Activated T-cell treated with anti-CD3 and anti-CD28 coated beads, Interleukin-2, amount 50 U/mL, for 24 hours (primary cell): ENCODE measurements at places on chromosomes 12 and 14.

- DNase-seq = no peak
Observed at GRCh38 chr14:74685056-74685455, 27.8 kb downstream of the AREL1 start.

DNA sequence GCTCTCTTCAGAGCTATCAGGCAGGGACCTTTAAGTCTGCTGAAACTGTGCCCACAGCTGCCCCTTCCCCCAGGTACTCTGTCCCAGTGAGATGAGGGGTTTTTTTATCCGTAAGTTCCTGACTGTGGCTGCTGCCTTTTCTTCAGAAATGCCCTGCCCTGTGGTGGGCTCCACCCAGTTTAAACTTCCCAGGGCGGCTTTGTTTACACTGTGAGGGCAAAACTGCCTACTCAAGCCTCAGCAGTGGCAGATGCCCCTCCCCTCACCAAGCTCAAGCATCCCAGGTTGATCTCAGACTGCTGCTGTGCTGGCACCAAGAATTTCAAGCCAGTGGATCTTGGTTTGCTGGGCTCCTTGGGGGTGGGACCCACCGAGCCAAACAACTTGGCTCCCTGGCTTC, 46.9 kb upstream of the SLC16A7 start:
- no peak for DNase-seq

GRCh38 chr12:102439426-102440405, 40.6 kb downstream of the IGF1 start:
- no peak for DNase-seq

- no peak for DNase-seq
Observed at GRCh38 chr14:56562883-56563282, 16.7 kb upstream of the TMEM260 start.

GRCh38 chr12:91381309-91381804, 198.7 kb upstream of the DCN start:
- DNase-seq = no peak

DNA sequence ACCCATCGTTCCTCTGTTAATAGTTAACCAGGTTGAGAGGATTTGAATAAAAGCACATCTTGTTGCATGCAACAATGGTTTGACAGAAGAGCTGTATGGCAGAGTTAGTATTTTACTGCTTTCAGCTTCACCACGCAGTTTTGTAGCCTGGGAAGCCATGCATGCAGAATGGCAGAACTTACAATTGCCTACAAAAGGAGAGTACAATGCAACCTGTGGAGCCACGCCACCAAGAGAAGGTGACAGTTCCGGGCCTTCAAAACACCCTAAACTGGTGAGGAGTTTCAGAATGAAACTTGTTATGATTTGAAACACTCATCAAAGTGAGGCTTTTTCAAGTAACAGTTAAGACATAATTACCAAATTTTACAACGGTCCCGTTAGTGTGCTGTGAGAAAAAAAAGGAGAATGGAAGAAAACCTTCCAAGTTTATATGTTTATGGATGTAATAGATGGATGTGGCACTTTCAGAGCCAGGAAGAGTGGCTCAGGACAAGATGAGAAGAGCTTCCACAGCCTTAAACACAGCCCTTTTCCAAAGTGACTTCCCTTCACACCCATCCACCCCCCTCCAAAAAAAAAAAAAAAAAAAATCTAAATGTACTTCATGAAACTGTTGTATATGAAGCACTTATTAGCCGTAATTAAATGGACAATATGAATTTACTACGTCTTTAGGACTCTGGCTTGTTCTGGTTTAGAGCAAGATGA, 158.7 kb downstream of the EGLN3 start:
- DNase-seq = no peak

DNA sequence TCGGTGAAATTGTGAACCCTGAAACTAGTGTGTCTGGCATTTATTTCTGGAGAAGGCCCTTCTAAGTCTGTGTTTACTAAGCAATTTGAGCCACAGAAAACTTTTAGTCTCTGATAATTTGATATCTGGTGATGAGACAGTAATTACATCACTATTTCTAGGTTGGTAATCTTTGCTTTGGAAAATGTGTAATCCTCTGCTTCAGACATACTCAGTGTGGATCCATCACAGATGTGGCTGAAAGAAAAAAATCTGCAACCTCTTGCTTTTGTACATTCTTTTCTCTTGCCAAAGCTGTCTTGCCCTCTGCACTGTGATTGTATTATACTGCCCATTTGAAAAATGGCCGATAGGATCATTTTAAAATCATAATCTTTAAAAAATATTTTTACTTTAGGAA, 78.1 kb downstream of the PELI2 start:
- DNase-seq = no peak

DNA sequence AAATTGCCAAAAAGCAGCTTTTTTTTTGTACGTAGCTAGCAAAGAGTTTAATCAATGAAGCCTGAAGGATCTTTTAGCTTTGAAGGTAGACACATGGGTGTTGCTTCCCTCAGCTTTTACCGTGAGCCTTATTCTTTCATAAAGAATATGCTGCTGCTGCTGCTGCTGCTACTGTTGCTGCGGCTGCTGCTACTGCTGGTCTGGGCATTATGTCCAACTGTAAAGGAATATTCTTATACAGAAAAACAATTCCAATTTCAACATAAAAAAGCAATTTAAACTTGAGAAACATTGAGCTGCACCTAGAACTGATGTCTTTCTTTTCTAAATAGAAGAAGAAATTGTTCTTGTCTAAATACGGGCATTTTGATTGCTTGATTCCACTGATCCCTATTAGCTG, 38.9 kb upstream of the PPP1R12A start:
- DNase-seq = no peak

DNA sequence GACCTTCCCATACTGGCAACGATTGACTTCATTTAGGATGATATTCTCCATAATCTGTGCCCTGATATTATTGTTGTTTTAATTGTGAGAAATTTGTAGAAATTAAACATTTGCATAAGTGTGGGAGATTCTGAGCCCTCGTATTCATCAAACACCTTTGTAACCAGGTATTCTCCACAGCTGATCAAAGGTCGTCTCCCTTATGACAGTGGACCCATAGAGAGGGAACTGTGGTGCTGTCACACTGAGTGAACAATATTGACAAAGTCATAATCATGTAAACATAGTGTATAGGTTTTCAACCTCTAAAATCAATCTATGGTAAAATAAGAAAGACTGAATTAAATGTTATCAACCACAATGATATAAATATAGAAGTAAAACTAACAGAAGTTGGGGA, 14.9 kb upstream of the PLEKHG3 start:
- DNase-seq = no peak

DNA sequence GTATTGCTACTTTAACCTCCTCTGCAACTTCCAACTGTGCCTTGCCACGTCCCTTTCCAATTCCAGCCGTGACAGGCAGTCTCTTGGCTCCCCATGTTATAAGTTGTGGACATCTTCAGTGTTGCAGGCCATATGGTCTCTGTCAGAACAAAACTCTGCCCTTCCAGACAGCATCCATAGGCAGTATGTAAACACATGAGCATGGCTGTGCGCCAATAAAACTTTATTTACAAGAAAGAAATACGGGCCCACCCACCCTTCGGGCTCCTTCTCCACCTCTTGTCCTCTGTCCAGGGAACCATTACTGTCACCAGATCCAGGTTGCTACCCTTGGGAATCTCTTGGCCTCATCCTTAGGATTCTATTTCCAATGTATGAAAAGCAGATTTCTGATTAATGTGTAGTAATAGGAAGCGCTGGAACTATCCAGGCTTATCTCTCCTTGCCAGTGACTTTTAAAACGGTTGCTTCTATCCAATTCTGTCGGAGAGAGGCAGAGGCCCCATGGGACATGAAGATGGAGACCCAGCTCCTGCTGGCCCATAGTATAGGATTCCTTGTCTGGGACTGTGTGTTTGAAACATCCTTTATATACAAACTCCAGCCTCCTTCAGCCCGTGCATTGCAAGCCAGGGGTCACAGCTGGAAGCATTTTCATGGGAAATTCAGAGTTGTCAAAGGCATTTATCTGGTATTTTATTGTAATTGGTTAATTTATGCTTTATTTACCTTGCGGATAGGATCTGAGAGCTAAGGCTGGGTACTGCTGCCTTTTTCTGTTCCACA, 114.4 kb downstream of the ZNF664 start:
- no peak for DNase-seq

GRCh38 chr12:102249079-102249841, 51.6 kb upstream of the PMCH start:
- no peak for DNase-seq

GRCh38 chr12:931060-931459, 18.4 kb downstream of the RAD52 start:
- no peak for DNase-seq

GRCh38 chr12:121392325-121392716, 7.6 kb upstream of the RNF34 start:
- no peak for DNase-seq
